ENCODE measurements at places on chromosomes 12 and 14. TPM values are rescaled to one million over a fixed set of nuclear protein-coding genes. Genes with fewer than 3 reads are reported as not detected.

GRCh38 chr14:92883066-92883465 lies 39.9 kb upstream of the CHGA start:
- no peaks in the 10 kb centered on the region for H3K27me3 ChIP-seq
- H3K27ac ChIP-seq: no peak overlapping the region
- H3K4me1 ChIP-seq: peaks cover 26% of the 10 kb centered on the region
- no peaks in the 10 kb centered on the region for H3K36me3 ChIP-seq
- H3K4me3 ChIP-seq: no peak overlapping the region

DNA sequence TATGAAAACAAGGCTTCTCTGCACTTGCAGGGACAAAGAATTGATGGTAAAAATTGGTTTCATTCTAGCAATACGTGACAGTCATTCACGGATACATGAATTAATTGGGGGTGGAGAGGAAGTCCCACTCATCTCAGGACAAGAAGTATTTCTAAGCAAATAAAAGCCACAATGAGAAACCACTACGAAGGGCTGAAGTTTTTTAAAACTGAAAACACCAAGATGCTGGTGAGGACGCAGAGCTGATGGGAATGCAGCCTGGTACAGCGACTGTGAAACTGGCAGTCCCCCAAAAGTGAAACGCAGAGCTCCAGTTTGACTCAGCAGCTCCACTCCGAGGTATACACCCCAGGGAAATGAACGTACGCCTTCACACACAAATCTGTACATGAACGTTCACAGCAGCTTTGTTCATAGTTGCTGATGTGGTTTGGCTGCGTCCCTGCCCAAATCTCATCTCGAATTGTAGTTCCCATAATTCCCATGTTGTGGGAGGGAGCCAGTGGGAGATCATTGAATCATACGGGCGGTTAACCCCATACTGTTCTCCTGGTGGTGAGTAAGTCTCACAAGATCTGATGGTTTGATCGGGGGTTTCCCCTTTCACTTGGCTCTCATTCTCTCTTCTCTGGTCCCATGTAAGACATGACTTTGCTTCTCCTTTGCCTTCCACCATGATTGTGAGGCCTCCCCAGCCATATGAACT lies 89.0 kb downstream of the SCARB1 start:
- DNase-seq: no peak
- H3K27me3 ChIP-seq: no peaks in the 10 kb centered on the region
- H3K4me3 ChIP-seq: no peak overlapping the region
- peaks cover 6% of the 10 kb centered on the region for H3K4me1 ChIP-seq

- H3K27me3 ChIP-seq: no peaks in the 10 kb centered on the region
- DNase-seq: no peak
- H3K27ac ChIP-seq: no peak overlapping the region
- no peaks in the 10 kb centered on the region for H3K4me1 ChIP-seq
Observed at GRCh38 chr12:108784270-108784669, 53.0 kb upstream of the CORO1C start.

GRCh38 chr12:69679119-69679518 lies 20.0 kb downstream of the BEST3 start:
- no peaks in the 10 kb centered on the region for H3K36me3 ChIP-seq
- H3K27ac ChIP-seq: no peak overlapping the region
- no peak for DNase-seq
- H3K27me3 ChIP-seq: no peaks in the 10 kb centered on the region

DNA sequence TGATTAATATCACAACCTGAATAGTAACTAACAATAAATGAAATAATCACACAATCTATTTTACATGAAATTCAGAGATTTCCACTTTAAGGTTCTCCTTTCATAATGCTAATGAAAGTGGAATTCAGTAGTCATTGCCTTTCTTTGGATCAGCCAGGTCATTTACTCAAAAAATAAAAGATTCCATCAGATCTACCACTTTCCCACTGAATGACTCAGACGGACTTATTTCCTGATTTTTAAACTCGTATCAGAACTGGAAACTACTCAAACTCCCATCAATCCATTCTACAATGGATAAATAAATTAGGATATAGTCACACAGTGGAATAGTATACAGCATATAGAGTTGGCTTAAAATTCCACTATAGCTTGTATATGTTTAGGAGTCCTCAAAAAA lies 237.1 kb downstream of the MED13L start:
- H3K36me3 ChIP-seq: no peaks in the 10 kb centered on the region
- no peak for DNase-seq
- no peak overlapping the region for H3K4me3 ChIP-seq
- H3K27ac ChIP-seq: no peak overlapping the region
- peaks cover 45% of the 10 kb centered on the region for H3K4me1 ChIP-seq

DNA sequence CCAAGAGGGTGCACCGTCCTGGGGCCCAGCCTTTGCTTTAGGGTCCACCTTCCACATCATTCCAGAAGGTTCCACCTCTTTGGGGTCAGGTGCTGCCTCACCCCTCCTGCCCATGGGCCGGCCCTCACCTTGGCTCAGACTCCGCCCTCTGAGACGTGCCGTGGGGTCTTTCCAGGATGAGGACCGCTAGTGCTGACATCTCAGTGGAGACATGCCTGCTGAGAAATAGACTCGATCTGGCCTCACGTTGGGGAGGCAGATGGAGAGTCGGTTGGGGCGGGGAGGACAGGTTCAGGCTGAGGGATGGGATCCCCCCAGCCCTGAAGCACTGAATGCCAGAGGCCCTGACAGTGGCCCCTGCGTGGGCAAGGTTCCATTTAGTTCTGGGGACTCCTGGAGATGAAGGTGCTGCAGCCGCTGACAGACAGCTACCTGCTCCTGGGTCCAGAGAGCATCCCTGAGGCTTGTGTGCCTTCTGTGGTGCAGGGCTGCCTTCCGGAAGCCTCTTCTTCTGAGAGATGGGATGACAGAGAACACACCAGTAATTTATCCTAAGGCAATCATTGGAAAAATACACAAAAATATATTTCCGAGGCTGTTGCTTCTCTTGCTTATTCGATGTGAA lies 185.3 kb downstream of the KIF26A start:
- H3K36me3 ChIP-seq: no peaks in the 10 kb centered on the region
- H3K4me3 ChIP-seq: no peak overlapping the region
- H3K27me3 ChIP-seq: no peaks in the 10 kb centered on the region
- H3K4me1 ChIP-seq: no peaks in the 10 kb centered on the region
- H3K27ac ChIP-seq: no peak overlapping the region
- no peak for DNase-seq

- H3K36me3 ChIP-seq: no peaks in the 10 kb centered on the region
- no peak overlapping the region for H3K4me3 ChIP-seq
- no peaks in the 10 kb centered on the region for H3K27me3 ChIP-seq
Observed at GRCh38 chr12:10393291-10393690, 3.5 kb upstream of the KLRK1 start.

- H3K27me3 ChIP-seq: no peaks in the 10 kb centered on the region
- DNase-seq: no peak
- H3K4me1 ChIP-seq: peaks cover 84% of the 10 kb centered on the region
Observed at GRCh38 chr12:124368421-124369032, 73.6 kb downstream of the RFLNA start.

DNA sequence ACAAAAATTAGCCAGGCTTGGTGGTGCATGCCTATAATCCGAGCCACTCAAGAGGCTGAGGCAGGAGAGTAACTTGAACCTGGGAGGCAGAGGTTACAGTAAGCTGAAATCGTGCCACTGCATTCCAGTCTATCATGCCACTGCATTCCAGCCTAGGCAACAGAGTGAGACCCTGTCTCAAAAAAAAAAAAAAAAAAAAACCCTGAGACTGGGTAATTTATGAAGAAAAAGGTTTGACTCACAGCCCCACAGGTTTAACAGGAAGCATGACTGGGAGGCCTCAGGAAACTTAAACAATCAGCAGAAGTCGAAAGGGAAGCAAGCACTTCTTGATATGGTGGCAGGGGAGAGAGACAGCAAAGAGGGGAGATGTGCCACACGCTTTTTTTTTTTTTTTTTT lies 123.2 kb downstream of the GXYLT1 start:
- no peak overlapping the region for H3K4me3 ChIP-seq
- no peaks in the 10 kb centered on the region for H3K4me1 ChIP-seq
- no peaks in the 10 kb centered on the region for H3K36me3 ChIP-seq

- no peak overlapping the region for H3K4me3 ChIP-seq
- no peaks in the 10 kb centered on the region for H3K27me3 ChIP-seq
- H3K4me1 ChIP-seq: no peaks in the 10 kb centered on the region
- no peak for DNase-seq
- H3K27ac ChIP-seq: no peak overlapping the region
Observed at GRCh38 chr14:72999316-72999715, 27.6 kb downstream of the ZFYVE1 start.

DNA sequence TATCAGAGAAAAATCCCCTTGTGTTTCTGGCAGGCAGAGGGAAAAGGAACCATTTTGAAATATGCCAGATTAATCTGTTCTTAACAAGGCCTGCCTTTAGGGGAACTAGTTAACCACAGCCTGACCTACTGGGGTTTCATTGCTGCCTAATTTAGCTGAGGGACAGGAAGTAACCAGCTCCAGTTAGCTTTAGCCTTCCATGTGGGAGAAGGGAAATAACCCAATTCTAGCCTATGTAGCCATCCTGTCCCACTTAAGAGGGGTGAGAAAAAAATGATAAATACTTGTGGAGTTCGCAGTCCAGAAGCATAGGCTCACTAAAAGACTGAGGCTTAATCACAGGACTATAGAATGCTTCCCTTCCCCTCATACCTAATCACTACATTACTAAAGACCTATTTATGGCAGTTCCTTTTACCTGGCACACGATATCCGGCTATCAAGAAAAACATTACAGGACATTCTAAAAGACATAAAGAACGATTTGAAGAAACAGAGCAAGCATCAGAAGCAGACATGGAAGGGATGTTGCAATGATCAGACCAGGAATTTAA lies 22.8 kb downstream of the COX8C start:
- no peaks in the 10 kb centered on the region for H3K36me3 ChIP-seq
- H3K27ac ChIP-seq: no peak overlapping the region
- no peak overlapping the region for H3K4me3 ChIP-seq
- no peaks in the 10 kb centered on the region for H3K27me3 ChIP-seq
- no peak for DNase-seq

GRCh38 chr12:89103831-89104230 lies 248.5 kb downstream of the DUSP6 start:
- peaks cover 7% of the 10 kb centered on the region for H3K4me1 ChIP-seq
- no peak for DNase-seq
- H3K36me3 ChIP-seq: no peaks in the 10 kb centered on the region
- no peaks in the 10 kb centered on the region for H3K27me3 ChIP-seq
- no peak overlapping the region for H3K4me3 ChIP-seq

DNA sequence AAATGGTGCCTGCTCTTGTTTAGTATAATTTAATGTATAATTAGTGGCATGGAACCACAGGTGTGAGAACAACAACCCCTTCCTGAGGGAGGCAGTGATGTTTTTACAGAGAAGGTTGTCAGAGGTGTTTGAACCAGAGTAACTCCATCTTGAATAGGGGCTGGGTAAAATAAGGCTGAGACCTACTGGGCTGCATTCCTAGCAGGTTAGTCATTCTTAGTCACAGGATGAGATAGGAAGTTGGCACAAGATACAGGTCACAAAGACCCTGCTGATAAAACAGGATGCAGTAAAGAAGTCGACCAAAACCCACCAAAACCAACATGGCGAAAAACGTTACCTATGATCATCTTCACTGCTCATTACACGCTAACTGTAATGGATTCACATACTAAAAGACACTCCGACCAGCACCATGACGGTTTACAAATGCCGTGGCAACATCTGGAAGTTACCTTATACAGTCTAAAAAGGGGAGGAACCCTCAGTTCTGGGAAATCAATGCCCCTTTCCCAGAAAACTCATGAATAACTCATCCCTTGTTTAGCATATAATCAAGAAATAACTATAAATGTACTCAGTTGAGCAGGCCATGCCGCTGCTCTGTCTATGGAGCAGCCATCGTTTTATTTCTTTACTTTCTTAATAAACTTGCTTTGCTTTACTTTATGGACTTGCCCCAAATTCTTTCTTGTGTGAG lies 47.8 kb upstream of the LTA4H start:
- no peak for DNase-seq
- no peaks in the 10 kb centered on the region for H3K27me3 ChIP-seq
- no peaks in the 10 kb centered on the region for H3K4me1 ChIP-seq
- no peak overlapping the region for H3K4me3 ChIP-seq

DNA sequence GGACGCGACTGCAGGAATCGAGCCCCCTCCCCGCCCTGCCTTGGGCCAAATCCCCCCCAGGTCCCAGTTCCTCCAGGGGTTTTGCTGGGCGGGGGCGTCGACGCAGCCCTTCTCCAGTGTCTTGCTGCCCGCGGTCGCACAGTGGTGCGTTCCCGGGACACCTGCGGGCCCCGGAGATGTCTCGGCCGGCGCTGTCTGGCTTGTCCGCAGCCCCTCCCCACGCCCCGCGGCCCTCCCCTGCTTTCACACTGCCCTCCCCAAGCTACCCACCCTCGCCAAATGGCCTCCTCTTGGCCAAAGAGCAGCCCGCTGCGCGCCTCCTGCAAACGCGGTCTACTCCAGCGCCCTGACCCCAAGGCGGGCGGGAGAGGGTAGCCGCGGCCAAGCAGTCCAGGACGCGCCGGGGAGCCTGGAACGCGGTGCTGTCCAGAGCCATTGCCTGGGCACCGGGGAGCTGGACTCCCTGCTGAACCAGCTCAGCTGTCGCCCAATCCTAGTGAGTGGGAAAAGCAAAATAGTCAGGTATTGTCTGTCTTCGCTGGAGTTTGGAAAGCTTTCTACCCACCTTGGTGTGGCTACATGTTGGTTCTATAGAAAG lies 122.0 kb downstream of the AACS start:
- H3K27ac ChIP-seq: no peak overlapping the region
- H3K4me1 ChIP-seq: peaks cover 20% of the 10 kb centered on the region
- H3K27me3 ChIP-seq: no peaks in the 10 kb centered on the region
- no peaks in the 10 kb centered on the region for H3K36me3 ChIP-seq

DNA sequence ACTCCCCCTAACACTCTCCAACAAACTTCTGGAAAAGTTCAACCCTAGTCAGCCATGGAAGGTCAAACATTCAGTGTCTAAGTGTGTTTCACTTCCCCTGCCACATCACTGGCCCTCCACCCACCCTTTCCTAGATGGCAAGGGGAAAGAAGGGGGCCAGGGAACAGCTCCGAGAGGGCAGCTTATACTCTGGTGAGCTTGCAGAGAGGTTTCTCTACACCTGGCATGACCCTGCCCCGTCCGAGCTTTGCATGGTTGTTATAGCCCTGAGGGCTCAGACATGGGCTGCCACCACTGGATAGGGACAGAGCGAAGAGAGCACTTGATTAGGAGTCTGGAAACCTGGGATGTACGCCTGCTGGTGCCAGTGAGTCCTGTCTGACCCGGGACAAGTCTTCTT lies 4.0 kb downstream of the ACVRL1 start:
- peaks cover 9% of the 10 kb centered on the region for H3K4me1 ChIP-seq
- no peak for DNase-seq
- no peaks in the 10 kb centered on the region for H3K36me3 ChIP-seq
- H3K27me3 ChIP-seq: peaks cover 3% of the 10 kb centered on the region

LMNTD1 gene
- 1.3 TPM for total RNA-seq

CCDC198 gene
- total RNA-seq: 97.8 TPM

CPNE8 gene
- 9.6 TPM for total RNA-seq

KCNK13 gene
- 0.26 TPM for total RNA-seq

TSPAN11 gene
- total RNA-seq: 0.66 TPM

EGLN3 gene
- total RNA-seq: 2.0 TPM

LUM gene
- 93.7 TPM for total RNA-seq

SERPINA5 gene
- total RNA-seq: 101 TPM
